ENCODE measurements at places on chromosomes 4 and X. TPM values are rescaled to one million over a fixed set of nuclear protein-coding genes. Genes with fewer than 3 reads are reported as not detected.

- H3K27ac ChIP-seq, result no peak overlapping the region
- H3K4me3 ChIP-seq, result no peak overlapping the region
- DNase-seq, result no peak
- no peaks in the 10 kb centered on the region for H3K27me3 ChIP-seq
- H3K4me1 ChIP-seq, result no peaks in the 10 kb centered on the region
Observed at GRCh38 chr4:20829617-20830357, 129.5 kb downstream of the PACRGL start.

Gene C1QTNF7
- total RNA-seq, result 5.8 TPM

DNA sequence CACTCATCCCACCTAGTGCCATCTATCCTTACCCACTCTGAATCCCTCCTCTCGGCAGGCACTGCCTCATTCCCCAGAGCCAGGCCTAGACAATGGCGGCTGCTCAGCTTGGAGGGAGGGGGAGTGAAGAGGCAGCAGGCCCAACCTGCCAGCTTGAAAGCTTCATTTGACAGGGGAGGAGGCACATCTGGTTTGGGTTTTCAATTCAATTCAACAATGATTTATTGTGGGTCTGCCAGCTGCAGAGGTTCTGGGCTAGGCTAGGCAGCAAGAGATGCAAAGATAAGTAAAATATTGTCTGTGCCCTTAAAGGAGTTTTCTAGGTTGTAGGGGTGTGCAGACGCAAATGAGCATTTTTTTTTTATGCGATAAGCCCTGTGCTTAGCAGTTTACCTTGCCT is 58.5 kb downstream of the RTL9 start:
- H3K36me3 ChIP-seq, result no peaks in the 10 kb centered on the region
- no peak for DNase-seq
- H3K27ac ChIP-seq, result no peak overlapping the region

DNA sequence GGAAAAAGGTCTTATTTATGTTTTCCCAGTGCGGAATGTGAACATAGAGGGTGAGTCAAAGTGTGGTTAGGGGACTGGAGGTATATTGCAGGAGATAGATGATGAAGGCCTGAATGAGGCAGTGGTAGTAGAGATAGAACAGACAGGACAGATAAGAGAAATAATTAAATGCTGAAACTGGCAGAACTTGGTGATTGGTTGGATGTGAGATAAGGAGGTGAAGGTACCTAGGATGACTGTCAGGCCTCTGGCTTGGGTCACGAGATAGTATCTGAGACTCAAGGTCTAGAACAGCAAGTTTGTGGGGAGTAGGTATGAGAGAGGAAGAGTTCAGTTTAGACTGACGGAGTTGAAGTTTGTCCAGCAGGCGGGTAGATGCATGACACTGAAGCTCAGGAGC is 3.5 kb downstream of the MND1 start:
- H3K4me3 ChIP-seq, result no peak overlapping the region
- H3K4me1 ChIP-seq, result peaks cover 13% of the 10 kb centered on the region
- no peak overlapping the region for H3K27ac ChIP-seq
- no peak for DNase-seq
- no peaks in the 10 kb centered on the region for H3K36me3 ChIP-seq

DNA sequence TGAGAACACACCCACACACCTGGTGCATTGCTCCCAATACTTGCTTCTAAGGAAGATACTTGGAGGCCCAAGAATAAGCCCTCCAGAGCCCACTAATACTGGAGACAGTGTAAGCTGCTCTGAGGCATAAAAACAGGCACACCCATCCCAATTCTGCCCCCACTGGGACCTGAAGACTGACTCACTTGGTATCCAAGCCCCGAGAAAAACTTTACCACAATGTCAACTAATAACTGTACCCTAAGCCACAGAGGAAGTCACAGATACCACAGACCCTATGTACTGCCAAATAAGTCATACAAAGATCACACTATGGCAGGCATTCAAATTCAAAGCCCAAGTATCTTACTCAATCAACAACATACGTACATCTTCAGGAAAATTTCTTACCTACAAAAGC is 398.2 kb upstream of the SPANXN1 start:
- DNase-seq, result no peak
- no peak overlapping the region for H3K27ac ChIP-seq
- H3K27me3 ChIP-seq, result no peaks in the 10 kb centered on the region
- H3K36me3 ChIP-seq, result no peaks in the 10 kb centered on the region
